ENCODE measurements at places on chromosomes 16 and 17.
A peak's percentile ranks its signal among the peaks of the same experiment; 100 is the strongest.

DNA sequence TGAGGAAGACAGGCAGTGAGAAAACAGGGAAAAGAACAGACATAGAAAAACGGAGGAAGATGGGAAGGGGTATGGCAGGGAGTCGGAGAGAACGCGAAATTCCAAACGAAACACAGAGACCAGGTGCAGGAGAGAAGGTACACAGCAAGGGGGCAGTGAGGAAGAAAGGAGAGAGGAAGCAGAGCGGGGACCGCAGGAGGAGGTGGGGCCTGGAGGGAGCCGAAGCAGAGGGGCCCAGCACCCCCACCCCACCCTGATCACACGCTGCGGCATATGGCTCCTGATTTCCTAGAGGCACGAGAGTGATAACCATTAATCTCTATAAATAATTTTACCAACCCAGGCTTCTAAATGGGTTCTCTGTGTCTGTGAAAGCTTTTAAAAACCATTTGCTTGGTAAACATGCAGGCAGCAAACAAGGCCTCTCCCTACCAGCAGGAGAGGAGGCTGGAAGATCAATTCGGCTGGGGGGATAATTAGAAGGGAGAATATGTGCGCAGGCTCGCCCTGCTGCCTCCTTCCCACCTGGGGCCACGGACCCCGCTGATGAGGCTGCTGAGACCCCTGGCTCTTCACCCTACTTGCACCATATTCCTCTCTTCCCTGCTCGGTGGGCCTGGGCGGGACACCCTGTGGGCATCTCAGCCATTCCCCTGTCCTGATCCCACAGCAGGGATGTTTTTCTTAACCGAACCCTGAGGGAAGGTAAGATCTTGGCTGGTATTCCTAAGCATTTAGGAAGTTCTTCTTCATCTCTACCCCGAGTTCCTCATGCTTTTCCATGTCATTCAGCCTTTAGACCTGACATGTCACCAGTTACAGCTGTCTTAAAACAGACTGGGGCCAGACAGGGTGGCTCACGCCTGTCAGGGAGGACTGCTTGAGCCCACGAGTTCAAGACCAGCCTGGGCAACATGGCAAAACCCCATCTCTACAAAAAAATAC is 86.7 kb downstream of the TMEM132E start:
- peak; percentile 9 for DNase-seq

GRCh38 chr16:9462984-9463383 is 371.5 kb downstream of the HAPSTR1 start:
- DNase-seq = no peak

DNA sequence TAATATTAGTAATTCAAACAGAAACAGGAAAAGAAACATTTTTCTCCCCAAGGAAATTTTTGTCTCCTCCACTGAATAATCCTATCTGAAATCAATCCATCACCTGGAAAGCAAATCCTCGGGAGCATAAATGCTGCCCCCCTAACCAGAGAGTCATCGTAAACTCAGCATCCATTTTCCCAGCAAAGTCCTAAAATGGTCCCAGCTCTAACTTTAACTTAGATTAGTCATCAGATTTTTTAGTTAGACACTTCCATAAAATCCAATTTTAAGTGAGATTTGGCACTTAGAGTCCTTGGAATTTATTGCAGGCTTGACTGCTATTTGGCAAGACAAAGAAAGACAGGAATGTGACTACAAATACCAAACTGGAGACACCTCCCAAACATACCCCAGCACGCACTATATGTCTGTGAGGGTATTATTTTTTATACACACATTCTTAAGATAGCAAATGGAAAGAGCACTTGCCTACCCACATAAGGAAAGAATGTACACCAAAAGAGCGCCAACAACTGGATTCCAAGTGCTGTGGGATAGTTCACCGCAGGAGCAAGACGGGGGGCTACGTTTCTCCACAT is 15.4 kb downstream of the SCO1 start:
- DNase-seq = no peak

DNA sequence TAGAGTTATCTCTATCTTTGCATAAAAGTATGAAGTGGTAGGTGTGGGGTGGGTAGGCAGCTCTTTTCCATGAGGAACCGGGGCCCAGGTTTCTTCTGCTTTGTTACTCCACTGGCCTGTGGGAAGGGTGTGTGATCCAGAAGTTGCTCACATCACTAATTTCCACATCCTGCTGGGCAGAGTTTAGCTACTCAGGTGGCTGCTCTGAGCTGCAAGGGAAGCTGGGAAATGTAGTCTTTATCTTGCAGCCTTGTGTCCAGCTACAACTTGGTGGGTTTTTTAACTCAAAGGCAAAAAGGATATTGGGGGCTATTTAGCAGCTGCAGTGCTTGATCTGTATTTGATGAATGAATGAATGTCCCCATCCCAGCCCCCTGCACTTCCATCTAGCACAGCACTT is 335.3 kb downstream of the SNX29 start:
- DNase-seq = no peak

- DNase-seq = no peak
These were observed 116.2 kb downstream of the CDH11 start for GRCh38 chr16:65005696-65006095.

- no peak for DNase-seq
These were observed 52.7 kb upstream of the NETO2 start for GRCh38 chr16:47196457-47196856.

DNA sequence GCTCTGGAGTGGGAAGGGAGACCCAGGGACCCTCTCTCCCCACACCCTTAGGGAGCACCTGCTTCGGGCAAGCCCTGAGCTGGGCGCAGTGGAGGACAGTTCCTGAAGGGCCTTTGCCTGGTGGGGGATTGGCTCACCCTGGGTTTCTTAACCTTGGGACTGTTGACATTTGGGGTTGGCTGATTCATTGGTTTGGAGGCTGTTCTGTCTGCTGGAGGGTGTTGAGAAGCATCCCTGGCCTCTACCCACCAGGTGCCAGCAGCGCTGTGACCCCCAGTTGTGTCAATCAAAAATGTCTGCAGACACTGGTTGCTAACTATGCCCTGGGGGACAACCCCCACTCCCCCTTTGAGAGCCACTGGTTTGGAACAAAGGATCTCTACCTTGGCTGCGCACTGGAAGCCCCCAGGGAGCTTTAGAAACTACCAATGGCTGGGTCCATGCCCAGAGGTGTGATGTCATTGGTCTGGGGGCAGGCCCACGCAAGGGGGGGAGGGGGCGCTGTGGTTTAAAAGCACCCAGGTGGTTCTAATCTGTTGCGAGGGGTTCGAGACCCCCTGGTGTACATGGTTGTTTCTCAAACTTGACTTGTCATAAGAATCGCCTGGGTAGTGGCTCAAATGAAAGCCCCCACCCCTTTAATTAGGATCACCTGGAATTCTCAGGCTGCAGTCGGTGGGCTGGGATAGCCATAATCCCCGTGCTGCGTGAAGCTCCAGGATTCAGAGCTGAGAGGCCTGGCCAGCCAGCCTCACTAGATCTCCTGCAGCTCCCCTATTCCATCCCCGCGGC is 151.9 kb upstream of the GSE1 start:
- DNase-seq = no peak

DNA sequence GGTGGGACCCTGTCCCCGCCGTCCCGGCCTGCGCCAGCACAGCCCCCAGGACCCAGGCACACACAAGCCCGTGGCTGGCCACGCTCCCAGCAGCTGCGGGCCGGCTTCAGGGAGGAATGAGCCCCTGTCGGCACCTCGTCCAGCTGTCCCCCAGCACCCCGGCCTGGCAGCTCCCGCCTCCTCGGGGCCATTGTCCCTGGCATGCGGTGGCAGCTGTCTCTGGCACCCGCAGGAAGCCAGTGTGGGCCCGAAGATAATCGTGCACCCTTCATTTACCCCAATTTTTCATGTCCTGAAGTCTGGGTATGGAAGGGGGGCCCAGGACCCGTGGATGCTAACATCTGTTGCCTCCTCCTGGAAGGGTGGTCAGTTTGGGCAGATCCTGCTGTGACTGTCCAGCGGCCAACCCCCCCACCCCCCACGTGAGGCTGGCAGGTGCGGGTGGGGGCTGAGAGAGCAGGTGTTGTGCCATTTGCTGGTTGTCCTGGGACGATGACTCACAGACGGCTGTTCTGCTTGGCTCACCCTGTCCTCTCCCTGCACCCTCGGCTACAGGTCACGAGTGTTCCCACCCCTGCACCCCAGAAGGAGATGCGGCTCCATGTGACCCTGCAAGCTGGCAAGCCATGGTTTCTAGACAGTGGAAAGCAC is 4.0 kb upstream of the LMF1 start:
- DNase-seq = no peak

GRCh38 chr17:47704736-47705135 is 10.8 kb downstream of the TBKBP1 start:
- DNase-seq = no peak

GRCh38 chr16:89476379-89476778 is 14.0 kb downstream of the ANKRD11 start:
- DNase-seq = no peak

DNA sequence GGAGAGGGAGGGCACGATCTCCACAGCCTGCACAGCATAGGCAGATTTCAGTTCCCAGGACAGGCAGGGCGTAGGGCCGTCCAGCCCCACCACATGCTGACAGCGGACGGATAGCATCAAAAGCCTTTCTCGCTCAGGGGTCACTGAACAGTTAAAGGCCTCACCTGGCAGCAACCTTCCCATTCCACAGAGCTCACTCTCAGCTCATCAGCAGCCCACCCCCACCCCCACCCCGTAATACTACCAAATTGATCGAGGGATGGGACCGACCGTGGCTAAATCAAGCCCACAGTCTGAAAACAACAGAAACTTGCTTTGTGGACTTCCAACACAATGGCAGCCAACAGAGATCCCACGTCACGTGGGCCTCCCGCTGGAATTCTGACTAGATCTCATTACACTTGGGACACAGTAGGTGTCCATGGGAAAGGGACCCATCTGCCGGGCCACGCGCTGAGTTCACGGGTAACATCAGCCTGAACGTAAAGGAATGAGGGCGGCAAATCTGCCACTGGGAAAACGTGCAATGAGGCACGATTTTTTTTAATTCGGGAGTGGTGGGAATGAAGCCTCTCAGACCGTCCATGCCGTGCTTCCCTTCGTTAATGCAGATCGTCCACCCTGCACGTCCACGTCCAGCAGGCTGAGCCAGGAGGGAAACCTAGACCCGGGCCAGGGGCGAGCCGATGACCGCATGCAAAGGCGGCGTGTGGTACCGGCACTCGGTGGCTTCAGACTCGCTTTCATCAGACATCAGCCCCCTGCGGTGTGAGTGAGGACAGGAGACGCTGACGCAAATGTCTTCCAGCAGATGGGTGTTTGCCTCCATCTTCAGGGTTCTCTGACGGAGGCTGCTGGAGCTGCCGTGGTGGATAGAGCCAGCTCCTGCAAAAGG is 92.1 kb downstream of the TBC1D16 start:
- DNase-seq = no peak

- DNase-seq = no peak
These were observed 1.4 kb upstream of the DYNLL2 start for GRCh38 chr17:58081646-58082340.

- DNase-seq = no peak
These were observed 2.3 kb downstream of the TGFB1I1 start for GRCh38 chr16:31474173-31474714.

DNA sequence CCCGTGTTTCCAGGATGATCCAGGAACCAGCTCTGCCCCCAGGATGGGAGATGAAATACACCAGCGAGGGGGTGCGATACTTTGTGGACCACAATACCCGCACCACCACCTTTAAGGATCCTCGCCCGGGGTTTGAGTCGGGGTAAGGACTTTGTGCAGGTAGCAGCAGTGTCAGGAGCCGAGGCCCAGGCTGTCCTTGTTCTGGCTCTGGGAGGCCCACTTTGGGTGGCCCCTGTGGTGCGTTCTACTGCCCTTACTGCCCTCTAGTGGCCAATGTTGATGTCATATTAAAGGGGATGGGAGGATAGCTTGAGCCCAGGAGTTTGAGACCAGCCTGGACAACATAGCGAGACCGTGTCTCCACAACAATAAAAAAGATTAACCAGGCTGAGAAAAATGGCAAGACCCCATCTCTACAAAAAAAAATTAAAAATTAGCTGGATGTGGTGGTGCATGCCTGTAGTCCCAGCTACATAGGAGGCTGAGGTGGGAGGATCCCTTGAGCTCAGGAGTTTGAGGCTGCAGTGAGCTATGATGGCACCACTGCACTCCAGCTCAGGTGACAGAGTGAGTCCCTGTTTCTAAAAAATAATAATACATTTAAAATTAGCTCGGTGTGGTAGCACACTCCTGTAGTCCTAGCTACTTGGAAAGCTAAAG is 20.9 kb upstream of the CLEC18A start:
- DNase-seq = no peak

DNA sequence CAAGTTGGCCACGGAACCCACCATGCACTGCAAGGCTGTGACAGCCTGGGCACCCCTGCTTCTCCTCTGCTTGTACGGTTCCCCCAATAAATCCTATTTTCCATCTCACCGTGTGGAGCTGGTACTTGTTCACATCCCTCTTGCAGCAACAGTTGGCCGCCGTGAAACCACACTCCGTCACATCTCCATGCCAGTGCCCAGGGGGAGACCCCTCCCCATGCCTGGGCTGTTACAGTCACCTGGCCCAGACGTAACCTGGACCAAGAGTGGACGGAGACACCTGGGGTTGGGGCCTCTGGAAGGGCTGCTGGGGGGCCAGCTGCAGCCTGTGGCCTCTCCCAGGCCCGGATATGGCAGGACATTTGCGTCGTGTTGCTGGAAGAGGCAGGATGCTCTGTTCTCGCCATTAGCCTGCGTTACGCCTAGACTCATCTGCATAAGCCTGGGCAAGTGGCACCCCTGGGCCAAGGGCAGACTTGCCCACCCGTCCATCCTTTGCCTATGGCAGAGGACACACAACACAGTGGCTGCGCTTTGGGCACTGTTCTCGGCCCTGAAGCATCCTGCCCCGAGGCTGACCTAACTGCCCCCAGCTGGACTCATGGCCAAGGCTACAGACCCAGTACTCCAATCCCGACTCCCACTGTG is 14.2 kb upstream of the KREMEN2 start:
- no peak for DNase-seq

- peak; percentile 70 for DNase-seq
These were observed 701 bp downstream of the JMJD6 start for GRCh38 chr17:76725580-76726230.

- no peak for DNase-seq
These were observed 18.4 kb downstream of the GOSR1 start for GRCh38 chr17:30495586-30495985.

DNA sequence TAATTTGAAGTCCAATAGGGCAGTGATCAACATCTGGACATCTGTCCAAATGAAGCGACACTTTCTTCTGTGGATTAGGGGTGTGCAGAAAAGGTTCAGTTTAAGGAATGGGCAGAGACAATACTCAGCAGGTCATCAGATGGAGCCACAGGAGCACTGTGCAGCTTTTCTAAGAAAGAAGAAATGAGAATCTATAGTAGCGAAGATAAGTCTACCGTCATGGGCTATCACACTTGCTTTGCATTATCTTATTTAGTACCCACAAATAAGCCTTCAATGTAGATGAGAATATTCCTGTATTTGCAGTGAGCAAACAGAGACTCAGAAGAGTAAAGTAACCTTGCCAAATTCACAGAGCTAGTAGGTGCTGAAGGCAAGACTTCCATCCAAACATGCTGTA is 412.0 kb upstream of the GOT2 start:
- no peak for DNase-seq
